Stimulated activated CD8-positive, alpha-beta memory T cell treated with anti-CD3 and anti-CD28 coated beads, Interleukin-15, amount 100 ng/mL, for 48 hours (primary cell): ENCODE measurements at places on chromosomes 6 and 20.

- no peak for DNase-seq
Measured at GRCh38 chr20:61770113-61770585, 295.5 kb downstream of the TAF4 start.

GRCh38 chr20:33594743-33595142 lies 67.4 kb upstream of the C20orf144 start:
- no peak for DNase-seq

DNA sequence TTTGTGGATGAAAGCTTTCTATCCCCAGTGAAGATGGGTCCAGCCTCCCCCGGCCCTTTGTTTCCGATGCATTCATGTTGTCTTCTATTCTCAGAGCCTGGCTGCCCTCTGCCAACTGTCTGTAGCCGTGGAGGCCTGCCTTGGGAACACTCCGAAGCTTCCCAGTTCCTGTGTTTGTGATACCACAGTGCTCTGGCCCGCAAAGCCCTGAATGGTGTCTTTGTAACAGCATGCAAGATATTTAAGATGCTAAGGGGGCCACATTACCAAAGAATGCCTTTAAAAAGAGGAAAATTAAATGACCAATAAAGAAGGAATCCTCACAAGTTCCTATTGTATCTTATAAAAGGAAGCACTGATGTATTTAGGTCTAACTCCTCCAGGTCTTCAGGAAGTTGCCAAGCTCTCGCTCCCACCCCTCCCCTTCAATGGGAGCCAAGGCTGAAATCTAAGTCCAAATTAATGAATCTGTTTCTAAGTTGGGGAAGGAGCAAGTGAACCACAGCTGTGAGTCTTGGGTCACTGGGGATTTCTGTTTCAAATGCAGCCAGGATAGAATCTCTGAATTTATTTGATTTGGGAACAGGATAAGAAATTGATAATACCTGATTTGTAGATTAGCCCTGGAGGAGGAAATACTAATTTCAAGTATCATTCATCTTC lies 596.1 kb downstream of the QKI start:
- DNase-seq: no peak

DNA sequence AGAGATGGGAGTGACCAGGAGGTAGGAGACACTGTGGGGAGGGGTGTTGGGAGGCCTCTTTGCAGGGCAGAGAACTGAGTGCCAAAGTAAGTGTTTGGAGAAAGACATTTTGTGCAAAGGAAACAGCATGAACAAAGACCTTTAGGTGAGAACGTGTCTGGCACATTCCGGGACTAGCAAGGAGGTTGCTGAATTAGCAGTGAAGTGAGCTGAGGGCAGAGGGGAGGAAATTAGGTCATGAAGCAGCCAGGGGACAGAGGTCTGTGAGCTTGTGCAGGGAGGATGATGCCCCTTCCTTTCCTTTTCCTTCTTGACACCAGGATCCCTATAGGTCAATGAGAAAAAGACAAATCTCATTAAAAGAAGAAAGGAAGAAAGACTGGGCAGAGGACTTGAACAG lies 21.4 kb upstream of the AHCY start:
- DNase-seq: no peak

- no peak for DNase-seq
Measured at GRCh38 chr6:134026597-134026996, 25.8 kb downstream of the SLC2A12 start.

GRCh38 chr6:137045222-137045789 lies 541 bp upstream of the IL20RA start:
- DNase-seq: no peak
